ENCODE measurements at places on chromosomes 6 and 20.

GRCh38 chr6:35191889-35192288 lies 21.9 kb upstream of the SCUBE3 start:
- DNase-seq = no peak

DNA sequence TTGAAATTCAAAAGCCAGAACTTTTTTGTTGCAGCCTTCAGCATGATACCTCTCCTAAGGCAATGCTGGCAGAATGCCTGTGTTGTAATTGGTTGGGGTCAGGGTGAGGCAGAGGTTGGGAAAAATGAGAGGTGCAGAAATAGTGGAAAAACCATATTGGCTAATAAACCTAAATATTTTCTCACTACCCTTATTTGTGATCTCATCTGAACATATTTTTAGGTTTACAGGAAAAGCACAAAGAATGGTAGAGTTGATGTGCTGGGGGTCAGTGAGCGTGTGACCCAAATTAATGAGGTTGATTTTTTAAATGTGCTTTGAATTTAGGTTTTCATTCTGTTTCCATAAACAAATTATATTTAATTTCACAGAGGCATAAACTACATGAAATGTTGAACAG lies 437.3 kb downstream of the HDGFL1 start:
- DNase-seq = no peak

GRCh38 chr6:71393471-71393870 lies 104.9 kb downstream of the OGFRL1 start:
- DNase-seq = no peak

DNA sequence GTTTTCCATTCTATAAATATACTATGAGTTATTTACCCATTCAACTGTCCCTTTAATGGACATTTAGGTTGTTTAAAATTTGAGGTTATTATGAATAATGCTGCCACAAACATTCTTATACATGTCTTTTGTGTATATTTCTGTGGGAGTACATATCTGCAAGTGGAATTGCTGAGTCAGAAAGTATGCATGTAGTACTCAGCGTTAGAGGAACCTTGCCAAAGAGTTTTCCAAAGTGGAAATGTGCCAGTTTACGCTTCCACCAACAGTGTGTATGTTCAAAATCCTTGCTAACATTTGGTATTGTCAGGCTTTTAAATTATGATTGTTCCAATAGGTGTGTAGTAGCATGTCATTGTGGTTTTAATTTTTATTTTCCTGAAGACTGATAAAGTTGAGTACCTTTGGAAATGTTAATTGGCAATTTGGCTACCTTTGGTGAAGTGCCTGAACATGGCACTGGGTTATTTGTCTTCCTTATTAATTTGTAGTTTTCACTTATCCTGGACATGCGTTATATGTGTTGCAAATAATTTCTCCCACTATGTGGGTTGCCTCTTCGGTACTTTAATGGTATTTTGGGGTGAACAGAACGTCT lies 341.2 kb downstream of the CD83 start:
- no peak for DNase-seq

- DNase-seq = no peak
These were observed 374.2 kb downstream of the PREX1 start for GRCh38 chr20:48453477-48454093.

DNA sequence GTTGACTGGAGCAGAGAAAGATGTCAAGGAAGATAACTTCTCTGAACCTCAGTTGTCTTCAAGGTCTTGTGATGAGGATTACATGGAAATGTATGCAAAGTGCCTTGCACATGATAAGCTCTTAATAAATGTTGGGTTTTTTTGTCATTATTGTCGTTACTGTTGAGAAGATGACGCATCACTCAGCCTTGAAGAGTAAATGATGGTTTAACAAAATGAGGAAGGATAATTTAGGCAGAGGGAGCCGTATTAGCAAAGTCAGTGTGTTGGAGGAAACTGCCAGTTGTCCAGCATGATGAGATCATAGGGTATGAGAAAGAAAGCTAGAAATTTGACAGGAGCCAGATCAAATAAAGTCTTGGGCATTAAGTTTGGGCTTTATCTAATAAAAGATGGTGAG lies 8.8 kb upstream of the SUPT3H start:
- DNase-seq = no peak

- no peak for DNase-seq
These were observed 2.1 kb downstream of the TOP1 start for GRCh38 chr20:41030531-41031242.

GRCh38 chr6:26329763-26330511 lies 35.1 kb upstream of the BTN3A2 start:
- DNase-seq = no peak

- no peak for DNase-seq
These were observed 214.5 kb downstream of the SOX4 start for GRCh38 chr6:21808045-21808470.

- no peak for DNase-seq
These were observed 34.0 kb downstream of the BMP5 start for GRCh38 chr6:55841341-55841740.

- DNase-seq = no peak
These were observed 12.4 kb upstream of the KIF25 start for GRCh38 chr6:167984876-167985604.

DNA sequence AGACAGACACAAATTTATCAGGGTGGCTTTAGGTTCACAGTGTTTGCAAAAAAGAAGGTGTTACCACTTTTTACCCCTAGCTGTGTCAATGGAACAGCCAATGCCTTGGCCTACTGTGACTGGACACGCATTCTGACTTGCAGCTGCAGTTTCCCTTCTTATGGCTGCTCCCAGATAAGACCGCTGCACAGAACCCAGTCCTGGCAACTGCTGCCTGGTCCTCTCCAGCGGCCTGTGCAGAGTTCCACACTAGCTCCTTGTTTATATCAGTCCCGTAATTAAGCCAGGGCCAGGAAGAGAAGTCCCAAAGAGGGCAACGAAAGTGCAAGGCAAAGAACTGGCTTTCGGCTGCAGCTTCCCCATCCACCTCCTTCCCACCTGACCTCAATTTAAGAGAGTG lies 283.0 kb downstream of the FOXC1 start:
- no peak for DNase-seq

GRCh38 chr6:31952140-31952805 lies 6.4 kb downstream of the CFB start:
- DNase-seq = no peak
